Thymus (tissue), 14 donors: ENCODE measurements at places on chromosomes 11 and 22. TPM values are rescaled to one million over a fixed set of nuclear protein-coding genes. Genes with fewer than 3 reads are reported as not detected.

ACTN3 gene
- total RNA-seq: 0.05 TPM

NEFH gene
- total RNA-seq: 0.99 TPM

TRIM51 gene
- not detected for total RNA-seq

PHLDA2 gene
- total RNA-seq: 0.14 TPM

VSIG10L2 gene
- total RNA-seq: 0.09 TPM

BRSK2 gene
- total RNA-seq: 0.14 TPM

MYO18B gene
- total RNA-seq: 13.8 TPM

SIPA1 gene
- total RNA-seq: 51.9 TPM

SLC43A3 gene
- total RNA-seq: 17.8 TPM

BET1L gene
- total RNA-seq: 9.3 TPM

TIGD3 gene
- 1.0 TPM for total RNA-seq

GAS2 gene
- 3.1 TPM for total RNA-seq

TEX54 gene
- total RNA-seq: not detected

GRM5 gene
- 0.05 TPM for total RNA-seq

EHF gene
- total RNA-seq: 0.76 TPM

CCDC116 gene
- total RNA-seq: 0.09 TPM

GTSE1 gene
- total RNA-seq: 14.1 TPM

GRCh38 chr11:4636962-4637661, at the start of gene OR51D1:
Gene OR51D1, plus strand, starts transcription at chr11:4637477. Its CDS starts 2,314 bp downstream, at chr11:4639791.
- peak; percentile 65 for DNase-seq

- no peak for DNase-seq
These were observed 68.3 kb upstream of the POU2AF2 start for GRCh38 chr11:111177037-111177871.

DNA sequence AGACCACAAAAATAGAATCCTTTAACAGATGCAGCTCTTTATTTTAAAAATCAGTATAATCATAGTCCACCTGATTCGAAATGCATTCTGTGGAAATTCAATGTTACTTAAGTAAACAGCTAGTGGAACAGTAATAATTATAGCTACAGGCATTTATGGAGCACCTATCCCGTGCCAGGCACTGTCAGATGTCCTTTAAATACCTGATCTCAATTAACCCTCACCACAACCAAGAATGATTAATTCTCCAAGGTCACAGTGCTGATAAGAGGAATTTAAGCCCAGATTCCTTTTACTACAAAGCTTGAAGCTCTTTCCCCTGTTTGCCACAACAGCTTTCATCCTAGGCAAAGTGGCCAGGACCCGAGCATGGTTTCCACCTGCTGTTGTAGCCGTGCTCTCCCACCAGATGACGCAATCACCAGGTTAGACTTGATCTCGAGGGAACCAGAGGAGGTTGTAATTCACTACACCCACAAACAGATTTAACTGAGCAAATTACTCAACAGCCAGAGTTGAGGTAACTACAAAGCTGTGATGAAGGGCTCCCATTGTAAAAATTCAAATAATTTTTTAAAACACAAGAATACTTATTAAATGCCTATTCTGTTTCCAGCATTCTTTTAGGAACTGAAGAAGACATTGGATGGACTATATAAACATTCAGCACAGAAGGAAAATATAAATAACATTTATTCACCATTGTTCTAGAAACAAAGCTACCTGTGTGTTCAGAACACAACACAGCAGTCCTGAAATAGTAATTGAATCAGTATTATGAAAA, 10.3 kb downstream of the PRDM10 start:
- DNase-seq: no peak

GRCh38 chr22:19271856-19272535, 19.5 kb downstream of the CLTCL1 start:
- no peak for DNase-seq

DNA sequence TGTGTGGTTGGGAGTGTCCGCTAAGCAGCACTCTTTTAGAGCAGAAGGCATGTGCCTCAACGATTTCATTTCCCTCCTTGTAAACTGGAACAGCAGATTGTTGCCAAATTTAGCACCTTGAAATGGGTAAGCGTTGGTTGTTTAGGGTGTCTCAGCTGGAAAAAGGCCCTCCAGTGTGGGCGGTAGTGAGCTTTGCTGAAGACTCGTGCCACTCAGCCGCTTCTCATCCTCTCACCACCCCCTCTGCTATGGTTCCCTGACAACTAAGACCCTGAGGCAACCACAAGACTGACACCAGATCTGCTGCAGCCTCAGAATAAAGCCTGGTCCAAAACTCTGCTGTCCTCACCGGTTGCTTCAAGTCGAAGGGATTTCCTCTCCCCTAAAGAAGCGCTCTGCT, 9.9 kb upstream of the FERMT3 start:
- DNase-seq: no peak

GRCh38 chr22:19713650-19714311, 522 bp upstream of the SEPTIN5 start:
- no peak for DNase-seq

DNA sequence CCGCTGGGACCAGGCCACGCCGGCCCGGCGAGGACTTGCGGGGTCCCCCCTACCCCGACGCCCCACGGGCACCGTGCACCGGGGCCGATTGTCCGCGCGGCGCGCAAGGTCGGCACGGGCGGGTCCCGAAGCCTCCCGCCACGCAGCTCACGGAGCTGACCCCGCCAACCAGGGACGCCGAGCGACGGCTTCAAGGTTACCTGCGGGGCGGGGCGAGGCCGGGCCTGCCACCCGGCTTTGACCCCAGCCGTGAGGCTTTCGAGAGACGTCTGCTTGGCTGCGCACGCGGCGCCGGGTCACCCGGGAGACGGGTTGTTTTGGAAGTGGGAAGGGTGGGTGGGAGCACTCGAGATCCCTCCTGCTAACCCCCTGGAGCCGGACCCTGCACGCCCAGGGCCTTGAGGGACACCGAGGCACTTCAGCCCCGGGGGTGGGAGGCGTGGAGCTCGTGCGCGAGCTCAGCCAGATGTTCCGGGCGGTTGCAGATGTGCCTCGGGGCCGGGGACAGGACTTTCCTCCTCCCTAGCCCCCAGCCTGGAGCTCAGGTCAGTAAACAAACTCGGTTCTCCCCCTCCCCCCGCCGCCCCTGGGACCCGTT, 3.2 kb upstream of the WNT11 start:
- DNase-seq: no peak

GRCh38 chr11:130379276-130379675, 49.1 kb downstream of the ADAMTS8 start:
- DNase-seq: no peak

DNA sequence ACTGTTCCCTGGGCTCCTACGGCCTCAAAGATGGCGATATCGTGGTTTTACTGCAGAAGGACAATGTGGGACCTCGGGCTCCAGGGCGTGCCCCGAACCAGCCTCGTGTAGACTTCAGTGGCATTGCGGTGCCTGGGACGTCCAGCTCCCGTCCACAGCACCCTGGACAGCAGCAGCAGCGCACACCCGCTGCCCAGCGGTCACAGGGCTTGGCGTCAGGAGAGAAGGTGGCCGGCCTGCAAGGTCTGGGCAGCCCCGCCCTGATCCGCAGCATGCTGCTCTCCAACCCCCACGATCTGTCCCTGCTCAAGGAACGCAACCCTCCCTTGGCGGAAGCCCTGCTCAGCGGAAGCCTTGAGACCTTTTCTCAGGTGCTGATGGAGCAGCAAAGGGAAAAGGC, 555 bp downstream of the DDI1 start:
- DNase-seq: no peak

GRCh38 chr11:95794086-95794485, 3.8 kb downstream of the CEP57 start:
- DNase-seq: no peak

DNA sequence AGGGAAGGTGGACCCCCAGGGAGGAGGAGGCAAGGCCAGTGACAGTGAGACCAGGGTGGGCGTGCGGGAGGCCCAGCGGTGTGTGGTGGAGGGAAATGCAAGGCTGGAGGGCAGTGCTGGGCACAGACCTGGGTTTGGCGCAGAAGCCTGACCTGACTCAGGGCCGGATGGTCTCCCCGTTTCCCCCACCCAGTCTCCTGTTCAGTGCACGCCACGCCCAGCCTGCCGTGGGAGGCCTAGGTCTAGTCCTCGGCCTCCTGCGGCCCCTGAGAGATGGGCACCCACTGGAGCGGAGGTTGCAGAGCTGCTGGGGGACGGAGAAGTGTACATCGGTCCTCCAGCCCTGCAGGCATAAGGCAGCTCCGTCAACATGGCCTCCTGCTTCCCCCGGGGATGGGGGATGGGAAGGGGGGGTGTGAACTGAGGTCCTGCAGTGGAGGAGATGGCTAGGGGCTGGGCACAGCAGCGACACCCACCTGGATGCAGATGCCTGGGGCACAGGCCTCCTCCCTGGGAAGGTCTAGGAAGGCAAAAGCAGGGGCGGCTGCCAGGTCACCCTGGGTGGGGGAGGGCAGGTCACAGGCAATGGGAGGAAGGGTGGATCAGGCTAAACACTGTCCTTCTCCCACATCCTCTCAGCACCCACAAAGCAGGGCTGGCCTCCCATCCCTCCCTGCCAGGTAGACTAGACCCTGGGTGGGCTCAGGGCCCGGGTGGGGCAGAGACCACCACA, 15.9 kb downstream of the IL17REL start:
- DNase-seq: no peak

- DNase-seq: no peak
These were observed 43.8 kb downstream of the KCNQ1OT1 start for GRCh38 chr11:2655834-2656622.

DNA sequence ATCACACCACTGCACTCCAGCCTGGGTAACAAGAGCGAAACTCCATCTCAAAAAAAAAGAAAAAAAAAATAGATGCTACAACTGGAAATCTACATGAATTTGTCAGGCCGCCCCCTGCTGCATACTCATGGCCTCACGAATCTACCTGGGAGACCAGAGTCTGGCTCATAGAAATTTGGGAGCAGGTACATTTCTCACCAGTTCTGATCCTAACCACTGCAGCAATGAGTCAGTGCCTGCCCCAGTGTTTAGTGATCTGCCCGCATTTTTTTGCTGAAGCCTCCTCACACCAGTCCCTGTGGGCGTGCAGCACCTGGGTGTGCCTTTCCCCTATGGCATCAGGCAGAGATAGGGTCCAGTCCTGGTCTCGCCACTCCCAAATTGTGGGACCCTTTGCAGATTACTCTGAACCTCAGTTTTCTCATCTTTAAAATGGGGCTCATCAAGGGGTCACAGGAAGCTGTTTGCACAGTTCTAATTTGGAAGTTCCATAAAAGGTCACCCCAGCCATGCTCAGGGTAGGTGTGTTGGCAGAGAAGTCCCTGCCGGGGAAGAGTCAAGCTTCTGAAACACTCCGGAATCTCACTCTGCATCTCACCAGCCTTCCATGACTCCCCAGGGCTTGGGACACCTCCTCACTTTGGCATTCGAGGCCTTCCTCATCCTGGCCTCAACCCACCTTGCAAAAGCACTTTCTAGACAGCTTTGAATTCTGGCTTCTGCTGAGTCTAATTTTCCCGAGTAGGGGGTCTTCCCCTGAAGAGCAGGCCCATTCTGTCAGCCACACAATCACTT, 39.3 kb upstream of the LINC01488 start:
- DNase-seq: no peak

GRCh38 chr22:32528316-32528715, 53.7 kb downstream of the FBXO7 start:
- no peak for DNase-seq

GRCh38 chr11:11252403-11252802, 100.6 kb downstream of the CSNK2A3 start:
- DNase-seq: no peak

DNA sequence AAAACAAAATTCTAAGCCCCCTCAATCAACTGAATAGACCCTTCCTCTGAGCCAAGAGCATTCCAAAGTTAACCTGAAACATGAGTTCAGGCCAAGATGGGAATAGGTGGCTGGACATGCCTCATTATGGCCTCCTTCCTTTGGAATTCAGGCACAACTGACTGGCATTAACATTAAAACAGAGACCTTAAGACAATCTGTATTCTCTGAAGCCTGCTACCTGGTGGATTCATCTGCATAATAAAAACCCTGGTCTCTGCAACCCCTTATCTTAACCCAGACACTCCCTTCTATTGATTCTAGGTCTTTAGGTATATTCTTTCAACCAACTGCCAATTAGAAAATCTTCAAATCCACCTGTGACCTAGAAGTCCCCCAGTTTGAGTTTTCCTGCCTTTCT, 66.3 kb downstream of the JRKL start:
- DNase-seq: no peak

- no peak for DNase-seq
These were observed 22.8 kb downstream of the FLRT1 start for GRCh38 chr11:64058494-64058893.

GRCh38 chr11:107961480-107961879, 33.2 kb downstream of the RAB39A start:
- no peak for DNase-seq

DNA sequence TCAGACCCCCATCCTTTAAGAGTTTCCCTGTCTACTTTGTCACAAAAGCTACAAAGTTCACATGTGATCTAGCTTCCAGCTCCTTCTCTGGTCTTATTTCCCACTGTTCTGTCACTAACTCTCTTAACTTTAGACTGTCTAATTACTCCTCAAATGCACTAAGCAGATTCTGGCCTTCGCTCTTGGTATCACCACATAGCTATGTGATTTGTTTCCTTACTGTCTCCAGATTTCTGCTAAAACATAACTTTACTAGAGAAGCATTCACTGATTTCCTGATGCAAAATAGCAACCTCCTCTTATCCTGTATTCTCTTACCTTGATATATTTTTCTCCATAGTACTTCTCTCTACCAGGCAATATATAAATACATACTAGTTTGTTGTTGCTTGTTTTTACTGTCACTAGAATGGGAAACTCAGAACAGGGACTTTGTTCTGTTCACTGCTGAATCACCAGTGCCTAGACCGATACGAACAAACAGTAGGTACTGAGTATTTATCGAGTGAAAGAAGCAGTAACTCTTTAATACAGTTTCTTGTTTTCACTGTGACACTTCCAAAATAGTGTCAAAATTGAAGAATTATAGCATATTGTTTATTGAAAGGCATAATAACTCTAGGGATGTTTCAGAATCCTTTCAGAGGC, 205.6 kb downstream of the DDX10 start:
- DNase-seq: no peak

DNA sequence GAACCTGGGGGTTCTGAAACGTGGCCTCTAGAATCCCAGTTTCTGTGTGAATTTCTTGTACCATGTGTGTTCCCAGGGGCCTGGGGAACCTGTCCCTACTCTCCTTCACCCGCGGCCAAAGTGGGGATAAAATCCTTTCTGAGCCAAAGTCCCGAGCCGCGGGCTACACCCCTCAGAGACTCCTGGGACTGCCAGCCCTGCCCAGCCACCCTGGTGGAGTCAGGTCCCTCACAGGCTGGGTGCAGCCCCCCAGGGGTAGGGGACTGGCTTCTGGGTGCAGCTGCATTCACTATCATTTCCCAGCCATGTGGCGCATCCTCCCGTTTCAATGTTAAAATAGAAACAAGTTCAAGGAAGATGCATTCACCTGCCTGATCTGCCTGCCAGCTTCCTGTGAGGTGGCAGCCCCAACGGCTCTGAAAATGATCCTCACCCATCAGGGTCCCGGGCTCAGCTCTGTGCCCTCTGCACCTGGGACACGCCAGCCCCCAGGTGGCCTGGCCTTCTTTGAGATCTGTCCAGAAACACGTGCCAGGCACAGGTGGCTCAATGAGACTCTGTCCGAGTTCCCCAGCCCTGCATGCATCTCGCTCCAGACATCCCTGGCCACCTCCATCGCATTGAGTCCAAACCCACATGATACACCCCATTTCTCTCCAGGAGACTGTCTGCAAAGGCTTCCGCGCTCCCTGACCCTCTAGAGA, 338.8 kb downstream of the CTTN start:
- DNase-seq: no peak
